ENCODE measurements at places on chromosomes 11 and 22. TPM values are rescaled to one million over a fixed set of nuclear protein-coding genes. Genes with fewer than 3 reads are reported as not detected.

Gene DRG1
- 90.8 TPM for total RNA-seq

Gene SCGB1A1
- total RNA-seq = not detected

Gene SYT7
- total RNA-seq = 8.9 TPM

Gene TOM1
- 33.6 TPM for total RNA-seq

Gene ASCC2
- total RNA-seq = 26.1 TPM

All from aortic smooth muscle cell (primary cell).